ENCODE measurements at places on chromosomes 2 and 18. TPM values are rescaled to one million over a fixed set of nuclear protein-coding genes. Genes with fewer than 3 reads are reported as not detected.

GRCh38 chr2:150379166-150379565, 108.3 kb downstream of the RND3 start:
- DNase-seq, result no peak

DNA sequence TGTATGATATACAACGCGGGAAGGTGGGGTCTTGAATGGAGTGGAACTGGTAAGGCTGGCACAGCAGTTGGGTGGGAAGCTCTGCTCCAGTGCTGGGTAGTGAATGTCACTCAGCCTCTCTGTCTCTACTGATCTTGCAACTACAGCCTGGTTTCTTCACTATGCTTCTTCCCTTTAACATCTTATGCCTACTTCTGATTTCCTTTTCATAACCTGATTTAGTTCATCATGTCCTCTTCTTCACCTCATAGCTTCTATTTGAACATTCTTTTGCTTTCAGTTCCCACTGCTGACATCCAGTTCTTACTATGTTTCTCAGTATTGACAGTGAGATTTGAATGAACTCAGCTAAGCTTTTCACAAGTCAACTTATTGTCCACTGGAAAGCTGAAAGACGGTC, 286.2 kb downstream of the ARL6IP6 start:
- DNase-seq, result no peak

GRCh38 chr2:100793982-100794381, 26.0 kb upstream of the NPAS2 start:
- DNase-seq, result no peak

GRCh38 chr2:13193075-13193474, 476.3 kb downstream of the TRIB2 start:
- no peak for DNase-seq

DNA sequence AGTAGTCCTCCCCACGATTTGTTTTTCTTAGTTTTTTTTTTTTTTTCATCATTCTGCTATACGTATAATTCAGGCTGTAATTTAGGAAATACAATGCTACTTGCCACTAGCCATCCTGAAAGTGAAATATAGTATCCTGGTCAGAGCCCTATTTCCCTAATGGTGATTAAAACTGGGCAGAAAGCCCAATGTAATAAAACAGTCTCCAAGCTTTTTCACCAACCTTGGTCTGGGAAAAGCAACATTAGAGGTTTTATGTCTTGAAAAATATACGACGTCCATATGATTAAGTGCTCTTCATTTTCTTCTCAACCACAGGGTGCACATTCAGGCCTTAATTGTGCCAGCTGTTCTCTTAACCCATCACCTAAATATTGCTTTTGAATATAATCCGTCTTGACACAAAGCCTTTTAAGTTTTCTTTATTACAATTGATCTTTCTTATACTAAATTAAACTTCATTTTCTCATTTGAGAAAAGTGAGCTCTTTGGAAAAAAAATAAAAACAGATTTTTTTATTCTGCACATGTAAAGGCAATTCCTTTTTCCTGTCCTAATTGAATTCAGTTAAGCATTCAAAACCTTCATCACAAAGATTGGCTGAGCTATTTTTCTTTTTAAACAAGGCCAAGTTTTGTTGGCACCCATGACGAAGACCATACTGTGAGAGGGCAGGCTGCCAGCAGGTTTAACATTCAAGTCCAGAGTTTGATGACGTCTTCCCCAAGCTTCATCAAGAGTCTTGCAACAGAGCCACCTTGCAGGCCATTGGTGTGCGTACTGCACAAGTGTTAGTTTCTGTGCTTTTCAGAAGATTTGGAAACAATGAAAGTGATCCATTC, 52.7 kb downstream of the MAP2 start:
- DNase-seq, result no peak

DNA sequence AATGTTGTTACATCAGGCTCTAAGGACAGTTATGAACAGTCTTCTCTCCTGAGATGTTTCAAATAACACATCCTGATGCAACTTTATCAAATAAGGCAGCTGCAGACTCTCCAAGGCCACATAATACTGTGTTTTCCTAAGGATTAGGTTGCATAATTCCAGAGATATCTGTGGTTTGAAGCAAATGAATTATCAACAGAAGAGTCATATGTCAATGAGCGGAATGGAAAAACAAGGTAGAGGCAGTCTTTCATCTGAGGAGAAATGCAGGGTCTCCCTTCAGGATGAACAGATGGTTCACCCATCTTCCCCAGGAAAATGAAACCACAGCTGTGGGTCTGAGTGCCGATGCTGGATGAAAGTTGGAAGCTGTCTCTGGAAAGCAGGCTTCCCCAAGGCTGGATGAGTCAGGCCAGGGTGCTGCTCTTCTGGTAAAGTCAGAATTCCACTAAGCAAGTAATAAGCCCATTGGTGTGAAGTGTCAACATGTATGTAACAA, 22.2 kb downstream of the LYG1 start:
- no peak for DNase-seq

GRCh38 chr2:233152541-233152940, 92.4 kb downstream of the INPP5D start:
- no peak for DNase-seq

FAM237A gene
- not detected for total RNA-seq

MLPH gene
- 60.2 TPM for total RNA-seq

GRCh38 chr18:9886005-9886348, 204 bp downstream of the TXNDC2 start:
- DNase-seq, result no peak

DNA sequence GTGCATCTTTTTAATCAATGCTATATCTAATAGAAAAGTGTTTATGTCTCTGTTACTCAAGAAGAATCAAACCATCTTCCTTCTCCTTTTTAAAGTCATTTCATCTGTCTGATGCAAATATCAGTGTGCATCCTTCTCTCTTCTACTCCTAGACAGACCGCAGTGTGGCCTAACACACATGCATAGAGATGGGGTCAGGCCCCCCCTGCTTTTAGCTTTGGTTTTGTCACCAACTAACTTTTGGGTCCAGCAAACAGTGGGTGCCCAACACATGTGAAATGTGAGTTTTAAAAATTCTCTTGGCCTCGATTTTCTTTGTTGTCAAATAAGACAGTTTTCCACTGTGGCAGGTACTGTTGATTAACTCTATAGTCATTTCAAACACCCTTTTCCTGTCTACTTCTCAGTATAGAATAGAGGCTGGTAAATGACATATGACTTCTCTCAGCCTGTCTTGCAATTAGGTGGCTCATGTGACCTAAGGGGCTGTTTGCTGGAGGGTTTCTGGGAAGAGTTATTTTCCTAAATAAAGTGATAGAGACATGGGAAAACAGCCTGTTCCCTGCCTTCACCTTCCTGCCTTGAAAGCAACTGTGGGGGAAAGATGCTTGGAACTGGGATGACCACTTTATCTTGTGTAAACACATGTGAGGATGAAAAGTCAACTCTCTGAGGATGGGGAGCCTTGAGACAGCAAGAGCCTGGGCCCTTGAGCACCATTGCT, 65.7 kb upstream of the DARS1 start:
- no peak for DNase-seq

GRCh38 chr2:17059458-17059857, 393.8 kb upstream of the CYRIA start:
- DNase-seq, result no peak

- DNase-seq, result peak; percentile 74
Observed at GRCh38 chr18:62334120-62334519, 9.0 kb downstream of the TNFRSF11A start.

DNA sequence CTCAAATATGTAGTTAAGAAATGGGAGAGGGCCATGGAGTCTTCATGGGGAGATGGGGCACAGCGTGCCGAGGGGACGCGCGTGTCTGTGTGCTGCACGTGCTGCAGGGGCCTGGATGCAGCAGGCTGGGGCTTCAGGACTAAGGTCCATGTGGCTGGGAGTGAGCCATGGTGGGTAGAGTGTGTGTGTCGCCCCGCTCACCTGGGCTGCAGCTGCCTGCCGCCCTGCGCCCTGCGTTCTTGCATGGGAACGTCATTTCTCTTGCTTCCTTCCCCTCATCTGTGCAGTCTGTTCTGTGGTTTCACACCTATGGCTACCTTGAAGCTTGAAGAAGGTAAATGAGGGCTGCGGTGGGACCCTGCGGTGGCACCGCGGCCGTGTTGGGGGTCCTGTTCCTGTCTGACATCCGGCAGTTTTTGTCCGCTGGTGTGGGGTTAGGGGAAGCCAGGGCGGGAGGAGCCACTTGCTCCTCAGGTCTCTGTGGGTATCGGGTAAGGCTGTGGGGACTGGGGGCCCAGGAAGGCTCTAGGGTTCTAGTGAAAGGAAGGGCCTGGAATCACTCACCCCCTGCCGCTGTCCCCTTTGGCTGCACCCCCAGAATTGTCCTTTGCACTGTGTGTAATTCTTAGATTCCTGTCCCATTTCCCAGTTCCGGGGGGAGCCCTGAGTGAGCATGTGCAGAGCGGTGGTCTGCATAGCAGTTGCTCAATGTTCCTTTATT, 54.1 kb upstream of the HS6ST1 start:
- DNase-seq, result no peak

GRCh38 chr2:203059567-203060240, 45.0 kb downstream of the NBEAL1 start:
- no peak for DNase-seq

SPHKAP gene
- total RNA-seq, result not detected

GRCh38 chr2:62663920-62664795, 41.4 kb upstream of the EHBP1 start:
- no peak for DNase-seq

DNA sequence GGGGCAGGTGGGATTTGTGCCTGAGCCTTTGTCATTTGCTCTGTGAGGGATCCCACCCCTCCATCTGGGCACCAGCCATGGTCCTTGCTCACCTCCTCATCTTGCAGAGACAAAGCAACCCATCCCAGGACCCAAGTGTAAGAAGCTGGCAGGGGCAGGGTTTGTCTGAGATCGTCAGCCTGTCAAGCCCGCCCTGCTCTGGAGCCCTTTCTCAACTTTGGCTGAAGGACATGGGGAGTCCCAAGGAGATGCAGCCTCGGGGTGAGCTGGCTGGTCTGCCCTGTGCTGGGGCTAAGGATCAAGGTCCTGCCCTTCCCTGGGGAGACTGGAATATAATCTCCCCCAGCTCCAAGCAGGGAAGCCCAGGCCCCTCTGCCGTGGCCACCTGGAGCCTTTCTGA, 86.0 kb downstream of the CAPN13 start:
- no peak for DNase-seq

G6PC2 gene
- total RNA-seq, result not detected

DNA sequence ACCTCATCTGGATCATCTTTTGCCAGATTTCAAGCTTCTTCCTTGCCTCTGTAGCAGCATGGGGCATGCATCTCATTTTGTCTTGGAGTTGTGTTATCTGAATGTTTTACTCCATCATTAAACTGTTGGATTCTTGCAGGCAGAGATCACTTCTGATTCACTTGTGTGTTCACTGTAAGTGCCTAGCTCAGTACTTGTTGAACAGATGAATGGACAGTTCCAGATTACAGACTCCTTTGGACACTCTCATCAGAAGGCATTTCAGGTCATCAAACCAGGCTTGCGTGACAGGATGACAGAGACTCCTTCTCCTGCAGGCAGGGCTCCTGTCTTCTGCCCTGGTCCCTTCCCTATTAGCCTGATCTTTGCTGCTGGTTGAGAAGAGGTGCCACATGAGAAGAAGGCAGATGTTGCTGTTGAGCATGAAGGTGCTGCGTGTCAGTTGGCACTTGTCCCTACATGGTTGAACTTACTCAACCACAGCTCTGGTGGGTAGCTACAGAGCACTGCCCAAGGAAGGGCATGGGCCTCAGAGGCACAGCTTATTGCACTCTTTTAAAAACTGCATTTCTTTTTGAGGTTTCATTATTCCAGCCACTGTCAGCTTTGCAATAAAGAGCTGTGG, 58.9 kb downstream of the INPP4A start:
- DNase-seq, result no peak

- no peak for DNase-seq
Observed at GRCh38 chr2:42199002-42199401, 29.8 kb downstream of the EML4 start.

- DNase-seq, result no peak
Observed at GRCh38 chr2:9417725-9418124, 5.6 kb downstream of the ITGB1BP1 start.

GRCh38 chr2:81462420-81462819, 1157.9 kb upstream of the LRRTM1 start:
- no peak for DNase-seq

- DNase-seq, result no peak
Observed at GRCh38 chr2:54672590-54673456, 50.6 kb upstream of the EML6 start.

Data from Panc1 (cell line).